ENCODE measurements at places on chromosomes 6 and 20.

DNA sequence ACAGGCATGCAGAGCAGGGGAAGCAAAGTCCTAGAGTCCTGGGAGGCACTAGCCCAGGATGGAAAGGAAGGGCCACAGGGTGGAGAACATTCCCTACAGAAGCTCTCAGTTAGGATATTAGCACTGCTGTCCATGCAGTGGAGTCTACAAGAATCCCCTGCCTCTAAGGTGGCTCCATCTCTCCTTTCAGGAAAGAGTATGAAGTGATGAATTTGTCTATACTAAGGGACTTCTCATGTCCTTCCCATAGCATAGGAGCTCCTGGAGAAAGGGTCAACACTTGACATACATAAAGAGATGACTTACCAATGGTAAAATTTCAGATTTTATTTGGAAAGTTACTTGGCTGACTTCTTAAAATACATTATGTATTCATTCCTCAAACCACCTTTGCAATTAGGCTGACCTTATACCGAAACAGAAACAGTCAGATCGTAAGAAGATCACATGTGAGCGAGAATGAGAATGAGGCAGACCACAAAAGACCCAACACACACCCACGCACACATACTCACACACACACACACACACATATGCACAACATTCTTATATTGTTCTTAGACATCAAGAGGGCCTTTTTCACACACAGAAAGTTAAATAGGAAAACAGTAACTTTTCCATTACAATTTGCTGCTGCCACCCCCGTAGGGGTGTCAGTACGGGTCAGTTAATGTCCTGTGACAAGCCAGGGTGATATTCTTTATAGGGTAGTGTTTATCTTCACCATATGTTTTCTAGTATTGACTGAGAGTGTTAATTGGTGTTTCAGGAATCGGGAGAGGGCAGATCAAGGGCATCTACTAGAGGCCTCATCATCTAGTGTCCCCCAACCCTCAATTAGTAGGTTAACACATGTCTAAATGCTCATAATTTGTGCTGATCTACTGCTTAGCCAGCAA lies 159.4 kb downstream of the FAXC start:
- no peak for DNase-seq

GRCh38 chr6:33251395-33252012 lies 20.2 kb downstream of the VPS52 start:
- no peak for DNase-seq

- DNase-seq = no peak
These were observed 27.4 kb downstream of the KCNQ5 start for GRCh38 chr6:72649032-72649984.

DNA sequence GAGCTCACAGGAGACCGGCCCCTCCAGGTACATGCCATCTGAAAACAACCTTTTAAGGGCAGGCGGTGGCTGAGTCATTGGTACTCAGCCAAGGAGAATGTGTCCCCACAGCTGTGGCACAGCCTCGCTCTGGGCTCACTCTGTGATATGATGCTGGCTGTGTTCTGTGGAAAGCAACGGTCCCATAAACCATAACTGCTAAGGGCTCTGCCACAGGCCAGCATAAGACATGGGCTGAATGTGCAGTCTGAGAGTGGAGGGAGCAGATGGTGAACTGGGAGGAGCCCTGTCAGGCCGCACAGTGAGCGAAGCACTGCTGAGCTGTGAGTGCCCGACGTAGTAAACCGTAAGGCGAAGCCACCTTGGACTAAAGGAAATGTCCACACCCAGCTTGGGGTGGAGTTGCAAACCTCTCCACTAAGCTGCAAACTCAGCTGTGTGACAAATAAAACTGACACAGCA lies 375.8 kb downstream of the THBS2 start:
- DNase-seq = no peak

DNA sequence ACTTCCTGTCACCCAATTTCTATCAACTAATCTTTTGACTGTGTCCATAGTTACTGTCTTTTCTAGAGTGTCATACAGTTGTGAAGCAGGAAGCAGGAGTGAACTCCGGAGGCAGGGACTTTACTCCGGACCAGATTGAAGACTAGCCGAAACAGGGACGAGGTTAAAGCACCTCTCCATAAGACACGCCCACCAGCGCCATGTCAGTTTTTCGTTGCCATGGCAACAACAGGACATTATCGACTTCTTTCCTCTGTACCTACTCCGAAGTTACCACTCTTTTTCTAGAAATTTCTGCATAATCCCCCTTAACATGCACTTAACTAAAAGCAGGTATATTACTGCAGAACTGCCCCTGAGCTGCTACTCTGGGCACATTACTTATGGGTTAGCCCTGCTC lies 25.2 kb downstream of the TRIM38 start:
- DNase-seq = no peak

- no peak for DNase-seq
These were observed 40.4 kb downstream of the MDGA1 start for GRCh38 chr6:37657112-37657886.

DNA sequence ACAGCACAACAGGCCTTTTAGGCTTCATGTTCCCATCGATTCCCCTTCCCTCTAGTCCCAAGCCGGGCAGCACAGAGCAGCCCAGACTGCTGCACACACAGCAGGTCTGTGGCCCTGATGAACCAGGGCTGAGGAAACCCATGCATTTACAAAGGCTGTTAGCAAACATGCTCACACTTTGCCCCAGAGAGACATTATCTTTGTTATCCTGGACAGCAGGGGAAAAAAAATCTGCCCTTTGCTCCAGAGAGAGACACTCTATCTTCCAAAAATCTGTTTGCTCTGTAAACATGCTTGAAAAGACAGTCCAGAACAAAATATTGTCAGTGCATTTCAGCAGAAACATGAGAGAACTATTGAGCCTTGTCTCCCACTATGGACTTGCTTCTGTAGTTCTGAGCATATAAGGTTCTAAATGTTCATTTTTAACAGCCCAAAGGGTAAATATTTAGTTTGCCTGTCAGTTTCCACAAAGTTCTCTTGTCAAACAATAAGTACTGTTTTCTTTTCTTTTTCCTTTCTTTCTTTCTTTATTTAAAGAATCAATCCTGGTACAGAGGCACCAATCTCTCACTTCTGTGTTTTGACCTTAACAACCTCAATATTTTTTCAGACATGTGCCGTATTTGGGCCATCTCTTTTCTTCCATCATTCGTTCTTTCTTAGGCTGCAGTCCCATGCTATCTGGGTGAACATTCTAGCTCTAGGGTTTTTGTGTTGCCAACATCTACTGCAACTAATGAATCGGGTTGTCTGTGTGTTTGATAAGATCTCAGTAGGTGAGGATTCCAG lies 468.0 kb downstream of the EPM2A start:
- DNase-seq = no peak

DNA sequence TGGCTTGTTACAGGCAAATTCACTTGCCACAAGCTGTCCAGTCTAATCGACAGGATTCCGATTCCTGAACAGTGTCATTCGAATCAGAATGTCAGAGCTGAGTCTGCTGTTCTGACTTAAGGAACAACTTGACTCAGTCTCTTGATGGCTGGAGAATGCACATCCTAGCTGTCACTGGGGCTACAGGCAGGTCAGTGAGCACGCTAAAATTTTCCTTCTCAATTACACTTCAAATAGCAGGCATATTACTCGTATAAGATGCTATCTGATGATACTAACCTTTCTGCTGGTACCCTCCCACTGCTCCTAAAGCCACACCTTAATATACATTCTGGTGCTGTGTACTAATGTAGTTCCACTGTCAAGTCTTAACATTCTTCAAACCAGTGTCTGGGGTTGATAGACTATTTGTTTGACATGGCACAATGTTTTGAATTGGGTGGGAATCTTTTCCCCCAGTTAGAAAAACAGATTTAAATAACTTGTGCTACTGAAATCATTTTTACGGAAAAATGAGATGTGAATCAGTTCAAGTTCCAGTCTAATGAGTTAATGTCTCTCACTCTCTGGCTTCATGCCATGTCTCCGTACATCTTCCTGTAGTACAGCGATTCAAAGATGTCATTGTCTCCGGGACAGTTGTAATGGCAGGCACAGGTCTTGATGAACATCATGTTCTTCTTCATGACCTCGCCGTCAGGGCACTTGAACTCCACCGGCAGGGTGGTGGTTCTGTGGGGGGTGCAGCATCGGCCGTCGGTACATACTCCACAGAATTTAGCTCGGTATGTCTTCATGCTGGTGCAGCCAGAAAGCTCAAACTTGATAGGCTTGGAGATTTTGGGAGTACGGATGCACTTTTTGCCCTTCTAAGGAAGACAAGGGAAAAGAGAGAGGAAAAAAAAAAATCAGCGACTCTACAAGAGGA lies 2.2 kb downstream of the CCN2 start:
- no peak for DNase-seq

DNA sequence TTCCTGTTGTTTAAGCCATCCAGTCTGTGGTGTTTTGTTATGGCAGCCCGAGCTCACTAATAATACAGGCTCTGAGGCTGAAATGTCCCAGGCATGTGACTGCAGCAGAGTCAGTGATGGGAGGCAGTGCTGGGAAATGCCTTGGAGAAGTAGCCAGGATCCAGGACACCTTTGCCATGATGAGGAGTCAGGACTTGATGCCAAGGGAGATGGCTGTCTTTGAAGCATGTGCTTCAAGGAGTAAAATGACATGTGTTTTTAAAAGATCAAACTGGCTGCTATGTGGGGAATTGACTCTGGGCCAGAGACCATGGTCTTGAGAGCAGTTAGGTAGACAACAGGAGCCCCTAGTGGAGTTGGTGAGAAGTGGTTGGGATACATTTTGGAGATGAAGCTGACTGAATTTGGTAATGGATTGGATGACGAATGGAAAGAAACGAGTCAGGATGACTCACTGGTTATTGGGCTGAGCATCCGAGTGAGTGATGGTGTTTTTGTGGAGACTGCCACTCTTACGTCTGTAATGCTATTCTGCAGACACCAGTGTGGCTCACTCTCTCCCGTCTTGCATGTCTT lies 322.2 kb downstream of the PLCB1 start:
- no peak for DNase-seq

DNA sequence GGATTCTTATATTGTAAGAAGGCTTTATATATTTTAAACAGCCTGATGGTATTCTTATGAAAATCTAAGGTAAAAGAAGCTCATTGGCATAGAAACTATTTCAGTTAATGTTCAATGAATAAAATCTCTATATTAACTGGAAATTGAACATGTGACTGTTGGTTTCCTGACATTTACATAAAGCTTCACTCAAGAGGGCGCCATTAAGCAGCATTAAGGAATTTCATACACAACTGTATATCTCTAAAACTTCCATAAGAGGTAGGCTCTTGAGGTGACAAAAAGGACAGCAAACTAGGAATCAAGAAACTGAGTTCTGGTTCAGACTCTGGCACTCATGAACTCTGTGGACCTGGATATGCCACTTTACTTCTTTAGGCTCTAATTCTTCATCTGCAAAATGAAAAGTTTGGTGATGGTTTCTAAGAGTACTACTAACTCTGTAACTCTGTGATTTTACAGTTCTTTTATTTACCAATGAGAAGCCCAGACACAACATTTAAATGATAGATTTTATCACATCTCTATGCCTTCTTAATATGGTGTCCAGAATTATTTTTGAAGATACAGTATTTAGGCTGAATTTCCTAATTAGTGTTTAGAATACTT lies 147.5 kb downstream of the FLRT3 start:
- DNase-seq = peak; percentile 5

- DNase-seq = no peak
These were observed 940 bp upstream of the HS3ST5 start for GRCh38 chr6:114343782-114344144.

DNA sequence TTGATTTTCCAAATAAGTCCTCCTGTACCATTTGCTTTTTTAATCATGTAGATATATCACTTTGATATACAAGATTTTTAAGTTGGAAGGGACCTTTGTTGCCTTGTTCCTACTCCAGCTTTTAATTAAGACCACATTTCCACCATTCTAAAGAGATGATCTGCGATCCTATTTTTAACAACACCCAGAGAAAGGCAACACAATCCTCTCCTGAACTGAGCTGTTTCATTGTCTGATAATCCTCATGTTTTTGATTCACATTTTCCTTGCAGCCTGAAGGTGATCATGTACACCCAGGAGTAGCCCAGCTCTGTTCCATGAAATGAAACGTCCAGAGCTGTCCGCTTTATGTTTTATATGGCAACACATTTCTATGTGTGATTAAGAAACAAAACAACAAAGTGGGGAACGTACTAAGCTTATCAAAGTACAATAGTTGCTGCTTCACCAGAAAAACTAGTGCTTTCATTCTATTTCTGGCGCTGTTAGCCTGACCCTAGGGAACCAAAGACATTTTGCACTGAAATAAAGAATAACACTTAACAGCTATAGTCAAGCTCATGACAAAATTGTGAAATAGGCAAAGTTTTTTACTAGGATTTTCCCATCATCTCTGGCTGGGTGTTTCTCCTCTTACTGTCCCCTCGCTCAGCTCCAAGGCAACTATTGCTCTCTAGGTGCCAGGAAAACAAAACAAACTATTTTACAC lies 22.6 kb upstream of the TRAF3IP2 start:
- DNase-seq = no peak

DNA sequence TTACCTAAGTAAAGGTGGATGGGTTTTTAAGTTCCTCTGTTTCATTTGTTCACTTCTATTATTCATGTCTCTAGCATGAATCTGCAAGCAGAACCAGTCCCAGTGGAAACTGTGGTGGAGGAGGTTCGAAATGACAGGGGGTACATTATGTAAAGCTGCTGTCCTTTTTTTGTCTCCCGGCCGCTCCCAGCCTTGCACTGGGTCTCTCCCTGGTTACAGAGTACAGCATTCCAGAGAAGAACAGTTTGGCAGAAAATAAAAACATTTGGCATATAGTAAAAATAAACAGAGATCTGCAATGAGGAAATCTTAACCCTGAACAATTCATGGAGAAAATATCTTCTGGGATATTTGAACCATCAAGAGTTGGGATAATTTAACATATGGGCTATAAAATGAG lies 34.6 kb upstream of the TAGAP start:
- no peak for DNase-seq
